Adrenal gland (tissue), 19 donors: ENCODE measurements at places on chromosomes 5 and 9. TPM values are rescaled to one million over a fixed set of nuclear protein-coding genes. Genes with fewer than 3 reads are reported as not detected.

DNA sequence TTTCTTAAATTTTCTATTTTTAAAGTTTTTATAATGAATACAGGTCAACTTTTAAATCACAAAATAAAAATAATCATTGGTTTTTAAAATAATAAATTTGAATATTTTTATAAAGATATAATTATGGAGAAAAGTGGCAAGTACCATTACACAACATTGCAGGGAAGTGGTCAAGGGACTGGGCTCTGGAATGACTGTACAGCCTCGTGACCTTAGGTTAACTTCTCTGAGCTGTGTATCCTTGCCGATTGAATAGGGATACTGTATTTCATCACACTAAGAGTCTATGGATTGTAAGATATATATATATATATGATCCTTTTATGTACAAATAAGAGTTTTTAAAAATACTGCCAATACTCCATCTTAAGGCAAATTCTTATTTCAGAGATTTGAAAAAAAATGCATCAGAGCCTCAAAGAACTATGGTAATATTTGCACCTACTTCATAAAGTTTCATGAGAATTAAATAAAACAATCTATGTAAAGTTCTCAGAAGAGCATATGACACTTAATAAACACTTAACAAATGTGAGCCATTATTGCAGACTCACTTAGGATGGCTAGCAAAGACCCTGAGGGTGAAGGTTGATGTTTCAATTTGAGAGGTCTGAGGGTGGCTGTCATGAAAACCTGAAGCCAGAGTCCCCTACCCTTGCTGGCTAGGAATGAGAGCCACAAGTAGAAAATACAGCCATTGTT, 136.5 kb downstream of the CCDC192 start:
- H3K27ac ChIP-seq: no peak overlapping the region
- H3K36me3 ChIP-seq: no peaks in the 10 kb centered on the region
- no peak for DNase-seq

- DNase-seq: no peak
- no peaks in the 10 kb centered on the region for H3K27me3 ChIP-seq
- H3K4me1 ChIP-seq: no peaks in the 10 kb centered on the region
- no peaks in the 10 kb centered on the region for H3K36me3 ChIP-seq
- no peak overlapping the region for H3K27ac ChIP-seq
Observed at GRCh38 chr5:147375151-147375550, 134.7 kb downstream of the DPYSL3 start.

DNA sequence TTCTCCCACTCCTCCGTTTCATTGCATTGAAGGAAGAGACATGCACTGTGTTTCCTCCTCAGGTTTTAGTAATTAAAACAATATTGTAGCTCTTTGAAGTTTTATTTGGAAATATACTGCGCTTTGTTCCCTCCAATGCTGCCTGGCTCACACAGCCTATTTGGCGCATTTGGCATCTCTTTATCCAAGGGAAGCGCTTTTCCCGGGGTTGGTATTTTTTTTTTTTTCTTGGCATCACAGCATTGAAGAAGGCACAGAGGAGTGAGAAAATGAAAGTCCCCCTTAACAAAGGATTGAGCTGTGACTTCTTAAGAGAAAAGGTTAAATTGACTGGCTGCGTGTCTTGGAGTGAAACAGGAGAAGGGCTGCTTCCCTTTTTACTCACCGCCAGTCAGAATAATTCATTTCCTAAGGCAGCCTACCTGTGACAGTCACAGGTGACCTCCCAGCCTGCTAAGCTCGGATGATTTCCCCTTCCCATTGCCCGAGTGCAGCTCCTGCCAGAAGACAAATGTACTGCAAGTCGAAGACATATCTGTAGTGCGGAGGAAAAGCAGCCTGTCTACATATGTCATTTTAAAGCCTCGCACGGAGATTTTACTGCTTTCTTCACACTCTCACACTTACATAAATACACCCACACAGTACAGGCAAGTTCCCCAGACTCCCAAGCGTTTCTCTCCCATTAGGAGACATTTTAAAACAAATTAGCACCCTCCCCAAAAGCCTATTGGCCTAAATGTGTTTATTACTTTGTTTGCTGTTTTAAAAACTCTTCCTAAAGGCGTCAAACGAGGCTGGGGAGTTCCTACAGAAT, 665.5 kb upstream of the ZNF608 start:
- H3K36me3 ChIP-seq: no peaks in the 10 kb centered on the region
- H3K4me3 ChIP-seq: no peak overlapping the region
- peak overlapping the region; percentile 44 for H3K27ac ChIP-seq
- peaks cover 63% of the 10 kb centered on the region for H3K4me1 ChIP-seq
- no peaks in the 10 kb centered on the region for H3K27me3 ChIP-seq
- DNase-seq: peak; percentile 24

GRCh38 chr5:169116961-169117461, 183.9 kb downstream of the SLIT3 start:
- peak overlapping the region; percentile 41 for H3K27ac ChIP-seq
- no peaks in the 10 kb centered on the region for H3K36me3 ChIP-seq
- H3K27me3 ChIP-seq: no peaks in the 10 kb centered on the region

- H3K4me3 ChIP-seq: no peak overlapping the region
- no peaks in the 10 kb centered on the region for H3K36me3 ChIP-seq
- no peak overlapping the region for H3K27ac ChIP-seq
- H3K4me1 ChIP-seq: no peaks in the 10 kb centered on the region
Observed at GRCh38 chr9:115167175-115167574, 49.2 kb upstream of the TNC start.

DNA sequence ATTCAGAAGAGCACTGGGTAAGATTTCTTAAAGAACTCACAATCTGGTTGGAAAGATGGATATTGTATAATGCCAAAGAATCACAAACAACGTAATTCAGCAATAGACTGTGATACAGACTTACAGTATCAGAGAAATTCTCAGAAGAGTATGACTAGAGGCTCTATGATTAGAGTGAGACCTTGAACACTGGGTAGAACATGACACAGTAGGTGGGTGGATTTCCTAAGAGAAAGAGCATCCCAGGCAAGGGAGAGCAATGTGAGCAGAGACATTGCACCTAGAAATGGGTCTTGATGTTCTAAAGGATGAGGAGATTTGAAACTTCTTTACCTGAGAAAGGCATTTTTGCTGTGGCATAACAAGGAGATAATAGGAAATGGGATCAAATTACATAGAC, 27.3 kb upstream of the CAST start:
- no peak overlapping the region for H3K4me3 ChIP-seq
- DNase-seq: no peak

- no peak overlapping the region for H3K27ac ChIP-seq
- no peak for DNase-seq
Observed at GRCh38 chr5:2131826-2132496, 249.2 kb upstream of the IRX4 start.

CDC20B gene
- not detected for total RNA-seq

ZFAND5 gene
- total RNA-seq: 147 TPM

C5orf58 gene
- not detected for total RNA-seq

GFI1B gene
- total RNA-seq: 0.46 TPM

LCN15 gene
- not detected for total RNA-seq

NTNG2 gene
- total RNA-seq: 2.9 TPM

TSLP gene
- 0.24 TPM for total RNA-seq

WNT8A gene
- total RNA-seq: not detected
